Fibroblast of skin of scalp (primary cell): ENCODE measurements at places on chromosomes 5 and 9.

DNA sequence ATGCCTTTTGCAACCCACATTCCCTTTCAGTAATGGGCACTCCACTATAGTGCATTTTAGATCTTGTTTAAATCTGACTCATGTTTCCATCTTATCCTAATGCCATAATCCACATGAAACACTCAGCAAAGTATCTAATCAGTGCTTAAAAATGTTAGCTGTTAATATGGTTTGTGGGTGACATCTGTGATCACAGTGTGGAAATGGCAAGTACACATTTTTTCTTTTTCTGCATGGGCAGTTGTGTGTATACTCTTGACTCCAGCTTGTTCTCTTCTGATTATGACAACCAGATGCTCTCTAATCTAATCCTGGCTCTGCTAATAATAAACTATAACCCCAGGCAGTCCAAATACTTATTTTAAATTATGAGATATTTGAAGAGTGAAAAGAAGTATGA is 103.3 kb downstream of the EDIL3 start:
- DNase-seq = no peak

DNA sequence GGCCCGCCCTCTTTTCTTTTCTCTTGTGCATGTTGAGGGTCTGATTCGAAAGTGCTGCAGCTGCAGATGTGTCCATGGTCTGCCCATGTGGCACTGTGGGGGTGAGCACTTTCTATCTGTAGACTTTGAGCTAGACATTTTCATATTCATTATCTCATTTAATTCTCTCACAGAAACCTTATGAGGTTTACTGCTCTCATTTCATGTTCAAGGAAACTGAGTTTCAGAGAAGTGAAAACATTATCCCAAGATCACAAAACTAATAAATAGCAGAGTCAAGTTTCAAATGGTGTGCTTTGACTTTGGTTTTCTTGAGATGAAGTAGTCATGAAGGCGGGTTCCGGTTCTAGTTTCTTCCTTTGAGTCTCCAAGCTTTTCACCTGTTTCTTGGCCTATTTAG is 536.5 kb upstream of the ZNF462 start:
- DNase-seq = no peak

GRCh38 chr9:113949571-113950078 is 73.5 kb downstream of the ZNF618 start:
- DNase-seq = no peak

DNA sequence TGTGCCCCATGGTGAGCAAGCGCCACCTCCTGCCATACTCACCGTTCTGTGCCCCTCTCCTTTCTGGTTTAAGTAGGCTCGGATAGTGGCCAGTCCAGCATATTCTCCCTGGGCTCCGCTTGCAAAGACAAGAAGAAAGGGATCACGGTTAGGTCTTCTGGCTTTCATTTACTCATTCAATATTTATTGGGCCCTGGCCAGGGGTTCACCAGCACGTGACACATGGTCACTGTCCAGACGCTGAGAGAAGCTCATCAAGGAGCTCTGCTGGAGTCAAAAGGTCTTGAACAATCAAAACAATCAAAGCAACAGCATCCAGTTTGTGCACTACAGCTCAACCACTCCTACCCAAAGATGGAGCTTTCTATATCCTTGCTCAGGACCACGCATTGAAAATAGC is 80.2 kb downstream of the GLDC start:
- no peak for DNase-seq

GRCh38 chr5:170885809-170886208 is 24.0 kb downstream of the RANBP17 start:
- DNase-seq = peak; percentile 15

DNA sequence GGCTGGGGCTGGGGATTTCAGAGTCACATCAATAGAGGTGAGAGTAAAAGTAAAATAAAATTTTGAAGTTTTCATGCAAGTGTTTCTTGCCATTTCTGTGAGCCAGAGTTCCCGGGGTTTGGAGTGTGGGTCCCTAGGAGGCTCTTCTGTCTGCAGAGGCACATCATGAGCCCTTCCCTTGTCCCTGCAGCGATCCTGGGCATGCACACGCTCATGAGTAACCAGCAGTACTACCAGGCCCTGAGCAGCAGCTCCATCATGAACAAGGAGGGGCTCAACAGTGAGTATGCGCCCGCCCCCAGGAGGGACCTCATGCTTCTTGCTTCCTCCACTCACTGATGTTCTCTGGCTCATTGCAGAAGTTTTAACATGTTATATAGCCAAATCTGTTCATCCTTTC is 61.1 kb downstream of the TMOD1 start:
- DNase-seq = no peak

DNA sequence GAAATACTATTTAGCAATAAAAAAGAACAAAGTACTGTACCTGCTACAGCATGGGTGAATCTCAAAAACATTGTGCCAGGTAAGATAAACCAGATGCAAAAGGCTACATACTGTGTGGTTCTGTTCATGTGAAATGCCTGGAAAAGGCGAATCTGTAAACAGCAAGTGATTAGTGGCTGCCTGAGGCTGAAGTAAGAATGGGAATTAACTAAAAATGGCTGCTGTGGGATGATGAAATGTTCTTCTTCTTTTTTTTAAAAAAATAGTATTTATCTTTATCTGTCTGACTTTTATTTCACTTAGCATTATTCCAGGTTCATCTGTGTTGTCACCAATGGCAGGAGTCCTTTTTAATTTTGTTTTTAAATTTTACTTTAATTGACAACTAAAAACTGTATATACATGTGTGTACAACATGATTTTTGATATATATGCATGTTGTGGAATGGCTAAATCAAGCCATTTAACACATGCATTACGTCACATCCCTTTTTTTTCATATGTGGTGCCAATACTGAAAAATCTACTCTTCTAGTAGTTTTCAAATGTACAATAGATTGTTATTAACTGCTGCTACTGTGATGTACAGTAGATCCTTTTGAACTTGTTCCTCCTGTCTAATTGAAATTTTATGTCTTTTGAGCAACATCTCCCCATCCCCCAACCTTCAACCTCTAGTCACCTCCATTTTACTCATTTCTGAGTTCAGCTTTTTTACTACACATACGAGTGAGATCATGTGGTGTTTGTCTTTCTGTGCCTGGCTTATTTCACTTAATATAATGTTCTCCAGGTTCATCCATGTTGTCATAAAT is 62.9 kb upstream of the TNFAIP8 start:
- DNase-seq = no peak

- DNase-seq = peak; percentile 83
Measured at GRCh38 chr5:93607367-93608258, 24.6 kb downstream of the NR2F1 start.

- peak; percentile 42 for DNase-seq
Measured at GRCh38 chr5:136802383-136802782, 437.0 kb upstream of the TRPC7 start.

DNA sequence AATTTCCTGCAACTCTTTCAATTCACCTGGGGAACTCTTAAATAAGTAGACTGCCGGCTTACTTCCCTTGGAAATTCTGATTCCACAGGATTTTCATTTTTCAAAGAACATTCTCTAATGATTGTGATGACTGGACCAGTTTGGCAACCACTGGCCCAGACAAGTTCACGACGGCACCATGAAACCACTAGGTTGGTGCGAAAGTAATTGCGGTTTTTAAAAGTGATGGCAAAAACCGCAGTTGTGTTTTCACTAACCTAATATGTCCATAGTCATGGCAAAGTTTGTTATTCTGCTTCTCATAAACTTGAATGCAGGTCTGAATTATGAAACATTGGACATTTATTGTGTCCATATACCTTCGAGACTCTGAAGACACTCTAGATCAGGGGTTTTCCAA is 317.2 kb downstream of the IRX1 start:
- no peak for DNase-seq

DNA sequence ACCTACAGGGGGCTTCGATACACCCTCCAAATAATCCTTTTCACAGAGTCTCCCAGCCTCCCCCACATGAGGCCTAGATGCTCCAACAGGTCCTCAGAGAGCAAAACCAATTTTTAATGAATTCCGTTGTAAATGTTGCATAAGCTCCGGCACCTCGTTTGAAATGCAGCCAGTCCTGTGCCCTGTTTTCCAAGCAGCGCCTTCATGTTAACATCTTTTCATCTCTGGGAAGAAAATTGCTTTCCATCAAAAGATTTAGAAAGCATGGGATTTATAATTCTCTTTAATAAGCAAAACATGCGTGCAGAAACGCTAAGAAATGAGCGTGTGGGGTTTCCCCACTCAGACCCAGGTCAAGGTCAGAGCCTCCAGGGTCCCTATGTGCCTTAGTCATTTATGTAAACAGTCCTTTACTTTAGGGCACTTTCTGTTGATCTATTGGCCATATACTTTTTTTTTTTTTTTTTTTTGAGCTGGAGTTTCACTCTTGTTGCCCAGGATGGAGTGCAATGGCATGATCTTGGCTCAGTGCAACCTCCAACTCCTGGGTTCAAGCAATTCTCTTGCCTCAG is 177.5 kb upstream of the S1PR3 start:
- DNase-seq = no peak

DNA sequence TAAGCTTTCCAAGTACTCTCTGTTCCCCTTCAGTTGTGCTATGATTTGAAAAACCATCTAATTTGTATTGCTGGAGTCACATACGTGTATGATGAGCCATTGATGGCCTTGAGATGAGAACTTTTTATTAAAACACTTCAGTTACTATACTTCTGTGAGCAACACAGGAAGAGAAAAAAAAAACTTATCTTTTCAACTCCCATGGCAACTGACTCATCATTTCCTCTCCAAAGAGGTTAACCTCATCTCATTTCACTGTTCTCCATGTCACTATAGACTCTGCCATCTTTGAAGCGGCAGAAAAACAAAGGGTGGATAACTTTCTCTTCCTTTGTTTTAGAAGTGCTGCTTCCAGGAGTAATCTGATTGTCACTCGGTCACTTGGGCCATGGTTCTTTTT is 104.3 kb upstream of the PCSK1 start:
- peak; percentile 66 for DNase-seq

DNA sequence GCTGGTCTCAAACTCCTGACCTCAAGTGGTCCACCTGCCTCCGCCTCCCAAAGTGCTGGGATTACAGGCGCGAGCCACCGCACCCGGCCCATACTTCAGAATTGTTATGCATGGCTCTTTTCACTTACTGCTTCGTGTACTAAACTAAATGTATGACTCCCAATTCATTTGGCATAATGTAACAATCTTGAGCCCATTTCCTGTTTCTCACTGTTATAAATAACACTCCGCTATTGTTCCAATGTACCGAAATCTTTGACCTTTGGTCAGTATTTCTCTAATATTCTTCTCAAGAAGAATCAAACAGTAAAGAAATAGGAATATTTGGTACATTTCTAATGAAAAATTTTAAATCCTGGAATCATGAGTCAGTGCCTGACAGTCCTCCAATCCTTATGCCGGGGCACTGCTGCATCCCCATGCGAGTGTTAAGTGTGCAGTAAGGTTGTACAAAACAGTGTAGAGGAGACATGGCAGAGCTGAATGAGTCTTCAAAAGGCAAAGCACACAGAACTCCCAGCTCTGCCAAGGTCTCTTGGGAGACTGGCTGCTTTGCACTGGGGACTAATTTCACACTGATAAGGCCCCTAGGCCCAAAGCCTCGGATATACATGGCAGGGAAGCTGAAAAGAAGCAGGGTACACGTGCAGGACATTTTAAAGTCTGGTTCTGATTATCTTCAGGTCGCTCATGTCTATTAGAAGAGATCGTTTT is 58.4 kb downstream of the HABP4 start:
- no peak for DNase-seq

DNA sequence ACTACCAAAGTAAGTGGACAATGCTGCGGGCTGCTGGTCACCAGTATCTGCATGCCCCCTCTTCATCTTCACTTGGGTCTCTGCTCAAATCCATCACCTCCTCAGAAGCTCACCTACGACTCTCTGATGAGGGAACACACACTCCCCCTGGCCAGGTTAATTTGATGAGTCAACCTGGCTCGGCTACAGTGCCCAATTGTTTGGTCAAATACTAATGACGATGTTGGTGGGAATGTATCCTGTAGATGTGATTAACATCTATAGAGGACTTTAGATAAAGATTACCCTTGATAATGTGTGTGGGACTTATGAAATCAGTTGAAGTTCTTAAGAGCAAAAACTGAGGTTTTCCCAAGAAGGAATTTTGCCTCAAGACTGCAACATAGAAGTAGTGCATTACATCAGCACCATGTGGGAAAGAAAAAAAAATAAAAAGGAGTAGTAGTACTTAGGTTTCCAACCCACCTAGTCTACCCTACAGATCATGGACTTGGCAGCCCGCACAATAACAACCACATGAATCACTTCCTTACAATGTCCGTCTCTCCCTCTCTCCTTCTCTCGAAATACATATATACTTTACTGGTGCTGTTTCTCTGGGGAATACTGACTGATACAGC is 467.3 kb downstream of the DNAH5 start:
- peak; percentile 69 for DNase-seq

GRCh38 chr5:142206801-142207200 is 98.2 kb downstream of the NDFIP1 start:
- DNase-seq = no peak

GRCh38 chr5:39189292-39189955 is 29.9 kb downstream of the FYB1 start:
- no peak for DNase-seq

DNA sequence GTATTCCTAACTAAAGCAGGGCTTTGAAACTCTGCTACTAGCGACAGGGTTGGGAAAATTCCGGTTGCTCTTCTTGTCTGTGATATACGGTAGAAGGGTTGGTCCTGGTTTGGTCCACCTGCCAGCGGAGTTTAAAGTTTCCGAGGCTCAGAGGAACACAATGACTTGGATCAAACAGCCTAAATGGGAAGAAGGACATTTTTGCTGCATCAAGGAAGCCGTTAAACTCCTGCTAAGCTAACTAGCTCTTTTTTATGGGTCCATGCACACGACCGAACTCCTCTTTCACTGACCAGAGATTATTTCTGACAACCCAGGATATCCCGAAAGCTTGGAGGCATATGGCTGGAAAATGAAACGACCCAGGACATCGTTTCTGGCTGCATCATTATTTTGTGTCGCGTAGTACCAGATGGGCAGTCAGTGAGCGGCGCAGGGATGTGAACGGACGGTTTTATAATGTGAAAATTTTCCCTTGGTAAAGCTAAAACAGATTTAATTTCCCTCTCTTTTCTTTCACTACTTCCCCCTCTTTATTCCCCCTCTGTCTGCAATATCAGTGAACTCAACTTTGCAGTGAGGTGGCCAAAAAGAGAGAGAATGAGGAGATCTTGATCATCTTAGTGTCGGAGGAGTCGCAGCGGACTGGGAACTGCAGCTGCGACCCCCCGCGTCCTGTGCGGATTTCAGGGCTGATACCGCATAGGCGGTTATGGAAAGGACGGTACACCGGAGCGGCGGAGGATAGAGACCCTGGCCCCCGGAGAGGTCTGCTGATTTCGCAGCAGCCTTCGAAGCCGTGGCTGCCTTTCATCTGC is at the start of gene LURAP1L:
Gene LURAP1L (plus strand): TSS at position 160 of the 818 bp plus-strand sequence. CDS start 696 bp downstream, outside the sequence.
- DNase-seq = peak; percentile 84

GRCh38 chr9:121437891-121438290 is 61.8 kb downstream of the GGTA1 start:
- DNase-seq = no peak

GRCh38 chr5:80109646-80110478 is 74.7 kb downstream of the THBS4 start:
- no peak for DNase-seq

GRCh38 chr9:70488098-70488792 is 73.8 kb upstream of the KLF9 start:
- DNase-seq = no peak
